ENCODE measurements at places on chromosomes 3 and 15.

GRCh38 chr3:96970211-96970610 is 155.8 kb downstream of the EPHA6 start:
- DNase-seq = no peak

DNA sequence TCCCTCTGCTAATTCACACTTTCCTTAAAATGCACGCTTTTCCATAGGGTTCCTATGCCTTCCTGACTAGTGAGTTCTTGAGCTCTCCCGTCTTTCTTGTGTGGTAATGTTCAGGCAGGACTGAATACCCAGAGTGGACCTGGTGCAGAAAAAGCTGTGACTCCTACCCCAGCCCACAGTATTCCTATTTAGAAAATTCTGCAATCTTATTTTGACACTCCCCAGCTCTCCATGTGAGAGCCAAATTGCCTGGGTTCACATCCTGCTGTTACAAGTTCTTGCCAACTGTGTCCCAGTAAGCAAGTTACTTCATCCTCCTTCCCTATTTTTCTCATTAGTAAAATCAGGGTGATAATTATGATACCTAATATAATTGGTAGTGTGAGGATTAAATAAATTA is 290.8 kb upstream of the SLCO3A1 start:
- no peak for DNase-seq

GRCh38 chr3:191376516-191377141 is 46.3 kb upstream of the UTS2B start:
- DNase-seq = peak; percentile 71

GRCh38 chr3:170982733-170983132 is 43.8 kb downstream of the SLC2A2 start:
- DNase-seq = no peak

DNA sequence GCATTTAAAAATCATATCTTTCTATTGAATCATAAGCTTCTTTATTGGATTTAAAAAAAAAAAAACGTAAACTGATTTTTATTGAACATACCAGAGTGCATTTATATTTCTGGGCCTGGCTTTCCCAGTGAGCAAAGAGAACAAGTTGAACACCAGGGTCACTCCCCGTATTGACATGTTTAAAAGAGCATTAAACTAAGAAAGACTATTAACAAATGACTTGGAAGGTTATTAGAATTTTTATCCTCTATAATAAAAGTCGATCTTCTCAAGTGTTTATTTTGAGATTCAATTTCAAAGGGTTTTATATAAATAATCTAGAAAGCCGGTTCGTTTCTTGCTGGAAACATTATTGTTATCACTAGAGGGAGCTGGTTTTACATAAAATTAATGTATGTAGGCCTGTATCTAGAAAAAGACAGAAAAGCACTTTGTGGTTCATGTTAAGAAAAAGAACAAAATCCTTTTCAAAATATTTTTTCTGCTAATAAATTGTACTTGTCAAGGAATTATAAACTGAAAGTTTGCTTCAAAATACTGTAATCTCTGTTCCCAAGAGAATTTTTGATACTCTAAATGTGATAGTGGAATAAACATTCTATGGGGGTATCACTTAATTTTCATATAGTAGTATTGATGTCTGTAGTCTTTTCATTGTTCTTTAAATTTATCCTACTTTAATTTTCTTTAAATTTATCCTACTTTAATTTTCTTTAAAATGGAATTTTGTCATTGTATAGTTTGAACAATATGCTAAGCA is 321.8 kb upstream of the MME start:
- DNase-seq = peak; percentile 23

- DNase-seq = no peak
Measured at GRCh38 chr3:135760581-135760980, 204.9 kb upstream of the PPP2R3A start.

DNA sequence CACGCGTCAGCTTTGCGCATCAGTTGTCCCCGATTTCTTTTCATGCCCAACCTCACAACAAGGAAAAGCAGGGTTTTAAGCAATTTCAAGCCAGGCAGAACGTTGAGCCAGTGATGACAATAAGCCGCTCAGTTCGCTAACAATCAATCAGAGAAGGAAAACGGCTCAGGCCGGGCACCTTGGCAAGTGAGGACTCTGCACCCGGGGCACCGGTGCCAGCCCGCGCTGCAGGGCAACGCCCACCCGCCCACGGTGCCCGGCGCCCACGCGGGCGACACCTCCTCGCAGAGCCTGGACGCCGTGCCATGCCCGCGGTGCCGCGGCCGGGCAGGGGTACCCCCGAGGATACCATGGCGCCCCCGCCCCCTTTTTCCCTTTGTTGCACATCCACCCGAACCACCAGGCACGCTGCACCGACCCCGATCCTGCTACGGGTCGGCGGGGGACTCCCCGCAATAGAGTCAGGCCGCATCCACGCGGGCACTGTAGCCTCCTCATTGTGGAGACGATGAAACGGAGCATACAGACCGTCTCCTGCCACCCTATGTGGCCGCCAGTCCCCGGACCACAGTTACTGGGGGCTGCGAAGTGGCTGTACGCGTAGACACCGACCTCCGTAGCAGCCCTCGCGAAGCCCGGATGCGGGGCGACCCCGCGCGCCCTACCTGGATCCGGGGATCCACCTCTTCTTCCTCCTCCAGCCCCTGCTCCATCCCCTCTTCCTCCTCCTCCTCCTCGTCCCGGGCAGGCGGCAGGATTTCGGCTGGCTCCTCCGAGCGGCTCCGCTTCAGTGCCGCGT is 581 bp downstream of the SH3BP5 start:
- peak; percentile 36 for DNase-seq

DNA sequence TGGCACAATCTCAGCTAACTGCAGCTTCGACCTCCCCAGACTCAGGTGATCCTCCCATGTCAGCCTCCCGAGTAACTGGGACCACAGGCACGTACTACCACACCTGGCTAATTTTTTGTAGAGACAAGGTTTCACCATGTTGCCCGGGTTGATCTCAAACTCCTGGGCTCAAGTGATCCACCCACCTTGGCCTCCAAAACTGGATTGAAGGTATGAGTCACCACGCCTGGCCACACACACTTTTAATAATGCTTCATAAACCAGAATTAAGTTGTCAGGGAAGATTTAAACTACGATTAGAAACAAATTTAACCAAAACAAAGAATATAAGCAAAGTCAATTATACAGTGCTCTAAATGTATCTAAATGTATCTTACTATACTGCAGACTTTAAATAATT is 87.5 kb downstream of the LRRFIP2 start:
- DNase-seq = no peak

DNA sequence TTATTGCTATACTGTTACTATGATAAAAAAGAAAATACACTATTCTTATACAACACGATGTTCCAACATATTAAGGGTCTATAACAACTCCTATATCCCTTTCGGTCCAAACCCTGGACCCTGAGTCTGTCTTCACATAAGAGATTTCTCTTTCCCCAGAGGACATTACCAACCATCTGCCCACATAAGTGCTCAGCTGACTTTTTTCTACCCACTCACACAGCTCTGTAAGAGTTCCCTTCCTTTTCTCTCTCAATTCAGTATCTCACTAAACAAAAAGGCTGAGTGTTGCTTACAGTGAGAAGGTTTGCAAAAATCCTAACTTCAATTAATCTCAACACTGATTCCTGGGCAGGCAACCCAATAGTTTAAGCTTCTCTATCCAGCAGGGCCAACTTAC is 30.5 kb downstream of the ITGB5 start:
- DNase-seq = no peak
